ENCODE measurements at places on chromosomes 4 and X.

DNA sequence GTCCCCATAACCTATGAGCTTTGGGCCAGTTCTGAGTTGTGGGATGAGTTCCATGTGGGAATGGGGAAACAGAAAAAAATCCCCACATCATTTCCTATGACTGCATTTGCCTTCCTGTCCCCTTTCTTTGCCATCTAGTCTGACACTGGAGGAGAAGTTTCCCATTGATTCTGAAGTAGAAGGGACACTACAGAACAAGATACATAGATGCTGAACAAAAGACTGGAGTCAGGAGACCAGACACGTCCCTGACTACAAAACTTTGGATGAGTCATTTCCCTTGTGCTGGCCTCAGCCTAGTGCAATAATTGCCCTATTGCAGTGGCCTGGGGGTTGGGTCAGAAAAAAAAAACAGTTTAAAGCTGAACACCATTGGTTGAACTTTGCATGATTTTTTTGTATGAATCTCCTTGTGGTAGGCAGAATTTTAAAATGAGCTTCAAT, 22.1 kb downstream of the BEX3 start:
- no peak for DNase-seq

- no peak for DNase-seq
Measured at GRCh38 chr4:173362666-173363065, 8.1 kb upstream of the SAP30 start.

GRCh38 chr4:685679-686412, 3.1 kb downstream of the SLC49A3 start:
- DNase-seq = no peak

- DNase-seq = no peak
Measured at GRCh38 chr4:17962171-17962570, 59.4 kb downstream of the LCORL start.

DNA sequence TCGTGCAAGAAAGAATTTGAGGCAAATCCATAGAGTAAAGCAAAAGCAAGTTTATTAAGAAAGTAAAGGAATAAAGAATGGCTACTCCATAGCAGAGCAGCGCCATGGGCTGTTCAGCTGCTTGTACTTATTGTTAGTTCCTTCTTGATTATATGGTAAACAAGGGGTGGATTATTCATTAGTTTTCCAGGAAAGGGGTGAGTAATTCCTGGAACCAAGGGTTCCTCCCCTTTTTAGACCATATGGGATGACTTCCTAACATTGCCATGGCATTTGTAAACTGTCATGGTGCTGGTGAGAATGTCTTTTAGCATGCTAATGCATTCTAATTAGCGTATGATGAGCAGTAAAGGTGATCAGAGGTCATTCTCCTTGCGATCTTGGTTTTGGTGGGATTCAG, 23.5 kb upstream of the CEP135 start:
- DNase-seq = no peak
